Activated naive CD8-positive, alpha-beta T cell treated with anti-CD3 and anti-CD28 coated beads, Interleukin-2, amount 50 U/mL, for 16 hours (primary cell): ENCODE measurements at places on chromosomes 2 and 18.

DNA sequence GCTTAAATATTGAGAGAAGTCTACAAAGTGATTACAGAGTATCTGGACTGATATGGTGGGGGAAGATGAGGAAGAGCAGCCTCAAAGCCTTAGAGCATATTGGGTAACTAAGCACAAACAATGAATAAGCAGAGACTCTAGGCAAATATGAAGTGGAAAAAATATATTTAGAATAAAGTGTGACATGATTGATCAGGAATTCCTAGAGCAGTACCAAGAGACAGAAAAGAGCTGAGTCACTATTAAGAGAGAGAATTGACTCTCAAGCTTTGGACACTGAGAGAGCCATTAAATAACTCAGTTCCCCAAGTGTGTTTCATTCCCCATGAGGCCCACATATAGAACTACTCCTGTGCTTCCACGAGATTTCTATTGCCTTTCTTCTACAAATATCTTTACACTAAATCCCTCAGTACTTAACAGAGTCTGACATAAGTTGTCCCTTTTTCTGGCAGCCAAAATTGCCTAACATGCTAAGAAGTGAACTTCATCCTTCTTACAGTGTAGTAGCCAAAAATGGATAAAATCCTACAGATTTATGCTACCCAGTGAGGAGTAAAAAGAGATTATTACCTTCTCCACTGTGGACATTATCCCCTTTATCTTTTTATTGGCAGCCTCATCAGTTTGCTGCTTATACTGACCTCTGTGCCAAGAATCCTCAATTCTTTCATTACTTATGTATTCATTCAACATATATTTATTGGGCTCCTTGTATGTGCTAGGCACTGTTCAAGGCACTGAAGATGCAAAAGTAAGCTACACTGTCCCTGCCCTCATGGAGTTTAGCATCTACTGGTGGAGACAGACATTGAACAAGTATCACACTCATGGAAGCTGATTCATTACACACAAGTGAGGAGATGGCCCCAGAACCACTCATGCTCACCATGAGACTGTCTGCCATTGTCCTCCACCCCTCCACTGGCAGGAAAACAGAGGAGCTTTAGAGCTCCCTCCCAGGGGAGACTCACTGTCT, 45.4 kb downstream of the SLC40A1 start:
- no peak for DNase-seq

DNA sequence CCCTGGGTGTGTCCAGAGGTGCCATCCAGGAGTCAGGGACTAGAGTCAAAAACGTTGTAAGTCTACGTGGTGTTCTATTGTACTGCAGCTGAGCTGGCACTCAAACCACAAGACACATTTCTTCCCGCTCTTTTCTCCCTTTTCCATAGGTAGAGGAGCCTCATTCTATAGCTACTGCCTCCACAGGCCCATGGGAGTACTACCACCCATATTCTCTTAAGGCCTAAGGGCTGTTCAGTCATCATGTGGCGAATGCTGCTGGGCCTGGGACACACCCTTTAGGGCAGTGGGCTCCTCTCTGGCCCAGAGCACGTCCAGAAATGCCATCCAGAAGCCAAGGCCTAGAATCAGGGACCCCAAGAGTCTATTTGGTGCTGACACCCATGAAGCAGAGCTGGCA, 1271.7 kb downstream of the CNTNAP5 start:
- DNase-seq: no peak

- no peak for DNase-seq
Measured at GRCh38 chr18:25275412-25276001, 76.5 kb downstream of the ZNF521 start.

DNA sequence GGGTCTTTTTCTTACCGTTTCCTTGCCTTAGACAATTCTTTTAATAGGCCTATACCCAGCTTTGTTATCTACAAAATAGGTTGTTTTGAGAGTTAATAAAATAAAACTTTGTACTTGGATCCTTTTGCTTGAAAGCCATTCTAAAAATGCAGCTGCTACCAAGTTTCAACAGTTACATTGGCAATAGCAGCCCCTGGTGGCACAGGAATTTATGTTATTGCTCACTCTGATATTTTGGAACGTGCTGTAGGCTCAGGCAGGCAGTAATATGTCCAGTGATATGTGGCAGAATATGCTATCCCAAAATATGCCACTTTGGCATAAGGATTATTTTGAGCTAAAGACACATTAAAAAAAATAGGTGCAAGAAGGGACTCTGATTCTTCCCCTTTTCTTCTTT, 6.7 kb upstream of the COMMD1 start:
- DNase-seq: no peak

- DNase-seq: no peak
Measured at GRCh38 chr2:85961053-85961452, 72.3 kb upstream of the ST3GAL5 start.

GRCh38 chr2:154189953-154190352, 318.2 kb downstream of the GALNT13 start:
- DNase-seq: no peak

DNA sequence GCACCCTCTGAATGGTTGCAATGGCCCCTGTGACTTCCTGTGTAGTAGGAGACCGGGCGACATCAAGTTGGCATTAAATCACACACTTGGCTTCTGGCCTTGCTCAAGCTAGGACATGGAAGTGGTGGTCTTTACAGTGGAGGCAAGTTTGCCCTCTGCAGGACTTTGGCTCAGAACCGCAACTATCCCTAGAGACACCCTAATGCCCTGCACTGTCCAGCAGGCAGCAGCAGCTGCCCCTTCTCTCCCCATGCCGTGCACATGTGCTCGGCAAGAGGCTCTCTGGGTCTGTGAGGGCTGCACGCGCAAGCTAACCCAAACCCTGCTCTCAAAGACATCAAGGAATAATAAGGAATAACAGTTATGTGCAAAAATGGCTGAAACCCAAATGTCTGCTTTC, 106.5 kb downstream of the COL6A3 start:
- DNase-seq: no peak

GRCh38 chr2:176554101-176555048, 285.1 kb downstream of the MTX2 start:
- no peak for DNase-seq

GRCh38 chr18:41871229-41872000, 83.6 kb upstream of the PIK3C3 start:
- no peak for DNase-seq
